ENCODE measurements at places on chromosomes 7 and 10.

DNA sequence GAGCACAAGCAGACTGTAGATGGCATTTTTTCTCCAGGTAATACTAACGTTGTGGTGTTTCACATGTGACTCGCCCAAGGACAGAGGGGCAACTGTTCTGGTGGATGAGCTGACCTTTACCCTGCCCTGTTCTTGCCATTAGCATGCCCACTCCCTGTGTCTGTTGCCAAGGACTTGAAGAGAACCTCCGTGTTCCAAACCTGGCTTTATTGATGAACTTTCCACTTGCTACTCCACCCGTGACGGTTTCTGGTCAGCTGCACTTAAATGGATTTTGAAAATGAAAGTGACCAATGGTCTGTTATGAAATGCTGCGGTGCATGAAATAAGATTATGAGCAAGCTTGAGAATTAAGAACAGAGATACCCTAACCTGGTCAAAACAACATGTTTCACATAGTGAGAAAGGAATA, 30.4 kb downstream of the LRRC4 start:
- DNase-seq, result no peak

DNA sequence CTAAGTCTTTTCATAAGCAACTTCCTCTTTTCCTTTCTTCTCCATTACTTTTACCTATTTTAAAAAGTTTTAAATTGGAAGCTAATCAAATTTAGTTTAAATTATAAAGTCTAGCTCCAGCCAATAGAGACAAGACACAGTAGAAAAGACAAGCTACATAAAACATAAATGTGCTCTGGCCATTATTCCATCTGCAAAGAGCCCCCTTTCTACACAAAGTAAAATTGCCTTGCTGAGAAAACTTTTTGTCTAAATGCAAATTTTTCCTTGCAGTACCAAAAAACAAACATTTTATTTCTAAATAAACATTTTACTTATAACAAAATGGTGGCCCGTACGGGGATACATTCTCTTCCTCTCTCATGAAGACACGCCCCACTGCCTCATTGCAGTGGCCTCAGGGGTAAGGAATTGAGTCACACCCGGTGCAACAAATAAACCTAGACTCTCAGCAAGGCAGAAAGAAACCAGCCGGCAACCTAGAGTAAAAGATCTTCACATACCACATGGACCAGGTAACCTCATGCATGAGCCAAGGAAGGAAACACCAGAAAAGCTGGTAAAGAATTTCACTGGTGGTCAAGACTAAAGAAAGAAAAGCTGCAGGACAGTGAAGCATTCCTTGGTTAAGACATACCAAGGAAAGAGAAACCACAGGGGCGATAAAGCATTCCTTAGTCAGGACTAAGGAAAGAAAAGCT, 71.6 kb upstream of the ZNF746 start:
- no peak for DNase-seq

DNA sequence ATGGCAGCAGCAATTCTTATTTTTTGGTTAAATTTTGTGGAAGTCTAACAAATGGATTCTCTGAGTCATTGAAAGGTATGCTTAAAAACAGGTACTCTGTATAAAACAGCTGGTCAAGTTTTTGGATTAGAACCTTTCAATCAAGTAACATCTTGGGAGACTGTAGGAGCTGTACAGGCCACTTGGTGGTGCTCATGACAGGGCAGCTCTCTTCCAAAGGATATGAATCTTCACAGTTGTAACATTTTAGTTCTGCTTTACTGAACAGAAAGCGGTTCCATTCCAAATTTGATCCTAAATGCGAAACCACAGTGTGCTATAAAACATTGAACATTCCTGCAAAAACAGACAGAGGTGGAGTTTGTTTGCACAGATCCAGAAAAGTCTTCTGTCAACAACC, 44.5 kb upstream of the AGR3 start:
- no peak for DNase-seq

GRCh38 chr7:149707448-149707886, 65.9 kb downstream of the ZNF467 start:
- DNase-seq, result no peak

GRCh38 chr7:114128880-114129279, 210.1 kb upstream of the PPP1R3A start:
- no peak for DNase-seq

DNA sequence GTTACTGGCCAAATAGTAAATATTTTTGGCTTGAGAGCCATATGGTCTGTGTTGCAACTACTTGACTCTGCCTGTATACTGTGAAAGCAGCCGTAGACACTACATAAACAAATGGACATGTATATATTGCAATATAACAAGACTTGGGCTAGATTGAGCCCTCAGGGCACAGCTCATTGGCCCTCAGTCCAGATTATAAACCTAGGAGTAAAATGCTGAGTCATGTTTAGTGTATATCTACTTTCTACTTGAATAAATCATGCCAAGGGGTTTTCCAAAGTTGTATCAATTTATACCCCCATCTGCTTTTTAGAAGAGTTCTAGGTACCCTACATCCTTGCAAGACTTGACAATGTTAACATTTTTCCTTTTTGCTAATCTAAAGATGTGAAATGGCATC, 27.4 kb upstream of the POU6F2 start:
- DNase-seq, result no peak

GRCh38 chr10:26025523-26025922, 91.5 kb downstream of the MYO3A start:
- DNase-seq, result no peak

DNA sequence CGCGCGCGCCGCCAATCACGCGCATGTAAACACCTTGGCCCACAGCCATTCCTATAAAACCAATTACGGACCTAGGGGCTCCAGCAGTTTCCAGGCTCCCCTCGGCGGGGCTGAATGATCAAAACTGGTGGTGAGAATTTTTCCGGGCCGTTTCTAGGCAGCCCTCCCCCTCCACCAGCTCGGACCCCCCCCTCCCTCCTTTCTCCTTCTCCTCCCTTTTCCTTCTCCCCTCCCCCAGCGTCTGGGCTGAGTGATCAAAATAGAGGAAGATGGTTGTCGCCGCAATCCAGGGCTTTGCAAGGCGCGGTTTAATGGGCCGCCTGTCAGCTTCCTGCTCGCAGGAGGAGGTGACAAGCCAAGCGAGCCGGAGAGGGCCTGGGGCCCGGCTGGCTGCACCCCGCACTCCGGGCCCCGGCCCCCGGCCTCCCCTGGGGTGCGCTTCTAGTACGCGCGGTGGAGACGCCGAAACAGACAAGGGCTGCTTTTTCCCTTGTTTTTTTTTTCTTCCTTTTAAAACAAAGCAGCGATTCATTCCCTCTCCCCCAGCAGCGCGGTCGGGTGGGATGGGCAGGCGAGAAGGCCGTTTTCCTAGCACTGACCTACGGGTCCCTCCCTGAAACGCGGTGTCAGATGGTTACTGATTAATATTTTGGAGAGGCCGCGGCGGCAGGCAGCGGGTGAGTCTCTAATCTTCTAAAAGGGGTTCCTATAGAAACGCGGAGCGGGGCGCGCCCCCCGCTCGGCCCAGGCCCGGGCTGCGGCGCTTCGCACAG, 528 bp upstream of the TNRC18 start:
- peak; percentile 97 for DNase-seq

DNA sequence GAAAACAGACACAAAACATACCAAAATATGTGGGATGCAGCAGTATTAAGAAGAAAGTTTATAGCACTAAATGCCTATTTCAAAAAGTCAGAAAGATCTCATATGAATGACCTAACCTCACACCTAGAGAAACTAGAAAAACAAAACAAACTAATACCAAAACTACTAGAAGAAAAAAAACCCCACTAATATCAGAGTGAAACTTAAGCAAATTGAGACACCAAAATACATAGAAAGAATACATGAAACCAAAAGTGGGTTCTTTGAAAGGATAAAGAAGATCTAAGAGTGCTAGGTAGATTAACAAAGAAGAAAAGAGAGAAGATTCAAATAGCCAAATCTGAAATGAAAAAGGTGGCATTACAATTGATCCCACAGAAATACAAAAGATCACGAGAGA, 494.1 kb downstream of the SH2D4B start:
- DNase-seq, result no peak
